MCF 10A (cell line): ENCODE measurements at places on chromosomes 1 and 21. TPM values are rescaled to one million over a fixed set of nuclear protein-coding genes. Genes with fewer than 3 reads are reported as not detected.

KRTAP19-3 gene
- total RNA-seq: not detected in 2 replicates

DNA sequence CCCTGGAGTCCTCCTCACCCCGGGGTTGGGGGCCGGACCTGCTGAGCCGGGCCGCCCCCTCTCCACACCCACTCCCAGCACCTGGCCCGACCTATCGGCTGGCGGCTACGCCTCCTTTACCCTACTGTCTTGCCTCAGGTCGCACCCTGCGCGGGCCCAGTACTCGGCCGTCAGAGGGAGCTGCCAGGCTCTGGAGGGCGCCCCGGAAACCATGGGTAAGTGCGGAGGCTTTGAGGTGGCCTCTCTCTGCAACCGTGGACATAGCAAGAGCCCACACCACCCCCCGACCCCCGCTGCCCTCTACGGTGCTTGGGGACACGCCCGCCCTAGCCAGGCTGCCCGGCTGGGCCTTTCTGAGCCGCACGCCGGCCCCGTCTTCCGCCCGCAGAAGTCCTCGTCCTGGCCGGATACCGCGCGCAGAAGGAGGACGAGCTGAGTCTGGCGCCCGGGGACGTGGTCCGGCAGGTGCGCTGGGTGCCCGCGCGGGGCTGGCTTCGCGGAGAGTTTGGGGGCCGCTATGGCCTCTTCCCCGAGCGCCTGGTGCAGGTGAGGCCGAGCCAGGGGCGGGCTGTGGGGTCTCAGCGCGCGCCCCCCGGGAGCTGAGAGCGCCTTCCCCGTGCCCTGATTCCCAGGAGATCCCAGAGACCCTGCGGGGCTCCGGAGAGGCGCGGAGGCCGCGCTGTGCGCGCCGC, at the start of gene SH3D21:
Gene SH3D21, plus strand, starts transcription at position 159 of the 692 bp plus-strand sequence. Its CDS starts 53 bp downstream, at position 212.
- DNase-seq: peak; percentile 77

DNA sequence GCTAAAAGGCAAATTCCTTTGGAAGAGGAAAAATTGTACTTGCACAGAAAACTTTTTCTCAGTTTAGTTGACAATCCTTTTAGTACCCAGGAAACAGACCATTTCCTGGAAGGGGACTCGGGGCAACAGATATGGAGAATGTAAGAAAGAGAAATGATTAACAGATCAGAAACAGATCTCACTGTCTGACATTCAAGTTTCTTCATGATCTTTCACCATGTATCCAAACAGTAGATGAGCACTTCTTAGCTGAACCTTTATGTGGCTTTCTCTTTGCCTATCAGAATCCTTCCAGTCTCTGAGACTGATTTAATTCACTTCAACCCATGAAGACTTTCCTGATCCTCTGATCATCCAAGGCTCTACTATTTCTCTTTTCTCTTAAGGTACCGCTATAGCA, 2.7 kb downstream of the TTLL7 start:
- no peak for DNase-seq

DNA sequence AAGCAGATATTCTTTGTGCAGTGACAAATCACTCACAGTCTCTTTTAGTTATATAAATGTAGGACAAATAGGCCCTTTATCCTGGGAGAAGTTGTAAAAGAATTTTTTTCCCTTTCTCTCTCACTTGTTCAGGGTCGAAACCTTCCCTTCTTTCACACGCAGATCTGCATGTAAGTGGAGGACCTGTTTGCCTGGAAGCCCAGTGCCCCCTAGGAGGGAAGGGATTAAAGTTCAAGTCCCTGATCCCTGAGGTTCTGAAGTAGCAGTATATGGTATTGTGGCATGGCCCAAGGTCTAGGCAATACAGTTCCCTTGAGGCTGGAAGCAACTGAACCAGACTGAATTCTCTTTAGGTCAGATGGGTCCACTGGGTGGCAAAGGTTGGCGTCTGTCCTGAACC, 48.6 kb upstream of the PTGFRN start:
- no peak for DNase-seq

- peak; percentile 94 for DNase-seq
These were observed at the start of gene FAM20B for GRCh38 chr1:179025125-179025974. TSS of gene FAM20B (plus strand) at chr1:179025894. CDS start at chr1:179043848, 17,954 bp downstream.

DNA sequence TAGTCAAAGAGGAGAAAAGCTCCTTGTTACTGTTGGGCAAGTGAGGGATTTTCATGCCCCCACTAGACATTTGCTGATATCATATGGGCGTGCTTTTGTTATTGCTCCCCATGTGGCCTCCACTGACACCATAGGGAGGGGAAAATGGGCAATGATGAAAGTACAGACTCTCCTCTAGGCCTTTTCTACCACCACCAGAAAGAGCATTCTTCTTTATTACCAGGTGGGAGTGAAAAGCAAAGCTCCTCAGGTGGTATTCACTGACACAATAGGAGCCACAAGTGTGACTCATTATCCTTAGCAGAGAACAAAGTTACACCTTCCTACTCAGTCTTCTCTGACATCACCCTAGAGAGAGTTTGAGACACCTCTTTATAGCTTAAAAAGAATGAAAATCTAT, 667.1 kb downstream of the LTN1 start:
- peak; percentile 55 for DNase-seq

RNF186 gene
- not detected in 2 replicates for total RNA-seq

GRCh38 chr1:203189951-203190352, 3.4 kb upstream of the CHI3L1 start:
- no peak for DNase-seq
